Stimulated activated CD4-positive, alpha-beta T cell treated with anti-CD3 and anti-CD28 coated beads, Interleukin-2, amount 100 ng/mL, for 48 hours (primary cell): ENCODE measurements at places on chromosomes 3 and 15.

- DNase-seq = no peak
These were observed 95.8 kb upstream of the SLC25A36 start for GRCh38 chr3:140845882-140846281.

GRCh38 chr3:468172-468571 lies 271.6 kb downstream of the CHL1 start:
- no peak for DNase-seq

- no peak for DNase-seq
These were observed 185.7 kb upstream of the TBL1XR1 start for GRCh38 chr3:177382944-177383343.

GRCh38 chr3:39101022-39101689 lies 6.3 kb downstream of the GORASP1 start:
- DNase-seq = peak; percentile 39

GRCh38 chr3:5149306-5149880 lies 27.3 kb downstream of the ARL8B start:
- DNase-seq = no peak

DNA sequence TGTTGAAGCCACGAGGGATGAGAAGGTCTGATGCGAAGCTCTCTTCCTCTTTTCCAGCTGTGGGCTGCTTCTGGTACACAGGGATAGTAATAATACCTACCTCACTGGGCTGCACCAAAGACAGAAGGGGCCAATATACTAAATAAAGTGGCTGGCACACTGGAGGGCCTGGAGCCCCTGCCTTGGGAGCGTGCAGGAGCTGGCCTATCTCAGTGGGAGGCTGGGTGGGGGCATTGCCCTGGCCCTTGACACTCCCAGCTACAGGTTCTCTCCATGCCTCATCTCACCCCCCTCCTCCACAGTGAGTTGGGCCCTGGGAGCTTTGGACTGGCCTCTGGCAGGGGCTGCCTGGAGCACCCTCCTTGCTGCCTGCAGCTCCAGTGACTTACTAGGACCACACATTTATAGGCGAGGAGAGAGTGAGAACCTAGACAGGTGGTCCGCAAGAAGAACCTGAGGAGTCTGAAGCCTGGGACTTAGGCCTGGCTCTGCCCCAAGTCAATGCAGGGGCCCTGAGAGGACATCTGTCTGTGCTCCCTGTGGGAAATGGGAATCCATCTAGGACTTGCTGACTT lies 1.6 kb downstream of the NOX5 start:
- no peak for DNase-seq

DNA sequence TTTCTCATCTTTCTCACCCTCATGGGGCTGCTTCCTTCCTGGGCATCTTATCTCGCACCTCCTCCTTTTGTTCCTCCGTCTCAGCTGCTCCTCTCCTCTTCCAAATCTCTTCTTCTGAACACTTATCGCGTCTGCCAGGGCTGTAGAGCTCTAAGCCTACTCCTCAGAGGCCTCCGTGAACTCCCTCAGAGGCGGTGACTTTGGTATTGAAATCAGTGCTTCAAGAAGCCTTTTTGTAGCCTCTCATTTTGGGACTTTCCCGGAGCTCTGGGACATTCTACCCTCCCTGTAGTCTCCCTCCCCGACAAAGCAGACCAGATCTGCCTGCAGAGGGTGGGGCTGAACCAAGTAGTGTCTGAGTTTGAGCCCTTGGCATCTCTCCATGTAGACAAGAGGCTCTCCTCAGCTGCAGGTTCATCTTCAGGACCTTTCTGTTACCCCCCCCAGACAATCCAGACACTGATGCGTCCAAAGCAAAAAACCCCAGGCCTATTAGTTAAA lies 17.5 kb upstream of the CPNE9 start:
- no peak for DNase-seq

DNA sequence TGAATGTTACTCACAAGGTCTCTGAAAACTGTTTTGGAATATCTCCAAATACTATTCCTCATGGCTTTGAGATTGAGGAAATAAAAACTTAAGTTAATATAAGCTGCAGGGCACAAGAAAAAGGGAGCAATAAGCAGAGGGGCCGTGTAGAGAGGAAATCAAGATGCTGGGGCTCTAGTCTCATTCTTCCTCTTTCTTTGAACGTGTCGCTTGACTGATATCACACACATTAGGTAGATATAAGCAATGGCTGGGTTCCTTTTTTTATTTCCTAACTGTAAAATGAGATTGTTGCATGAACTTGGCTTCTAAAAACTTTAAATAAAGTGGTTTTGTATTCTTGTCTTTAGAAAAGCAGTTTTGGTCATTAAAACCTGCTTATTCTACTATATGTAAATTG lies 326.7 kb upstream of the ROPN1 start:
- no peak for DNase-seq

- no peak for DNase-seq
These were observed 360.2 kb downstream of the EPHB1 start for GRCh38 chr3:135155228-135155627.

GRCh38 chr3:100113723-100114412 lies 433 bp downstream of the FILIP1L start:
- no peak for DNase-seq

- DNase-seq = no peak
These were observed 20.3 kb downstream of the C3orf33 start for GRCh38 chr3:155785662-155786295.

DNA sequence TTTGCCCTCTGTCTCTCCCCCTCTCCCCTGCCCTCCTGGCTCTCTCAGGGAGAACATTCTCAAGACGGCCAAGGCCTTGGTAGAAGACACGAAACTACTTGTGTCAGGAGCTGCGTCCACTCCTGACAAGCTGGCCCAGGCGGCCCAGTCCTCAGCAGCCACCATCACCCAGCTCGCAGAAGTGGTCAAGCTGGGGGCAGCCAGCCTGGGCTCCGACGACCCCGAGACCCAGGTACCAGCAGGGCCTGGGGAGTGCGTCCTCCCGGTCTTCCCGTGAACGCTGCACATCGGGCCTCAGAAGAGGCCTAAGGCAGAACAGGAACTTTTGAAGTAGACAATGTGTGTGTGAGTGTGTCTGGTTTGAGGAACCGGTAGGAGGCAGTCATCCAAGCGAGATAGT lies 245.4 kb upstream of the TPM1 start:
- no peak for DNase-seq

DNA sequence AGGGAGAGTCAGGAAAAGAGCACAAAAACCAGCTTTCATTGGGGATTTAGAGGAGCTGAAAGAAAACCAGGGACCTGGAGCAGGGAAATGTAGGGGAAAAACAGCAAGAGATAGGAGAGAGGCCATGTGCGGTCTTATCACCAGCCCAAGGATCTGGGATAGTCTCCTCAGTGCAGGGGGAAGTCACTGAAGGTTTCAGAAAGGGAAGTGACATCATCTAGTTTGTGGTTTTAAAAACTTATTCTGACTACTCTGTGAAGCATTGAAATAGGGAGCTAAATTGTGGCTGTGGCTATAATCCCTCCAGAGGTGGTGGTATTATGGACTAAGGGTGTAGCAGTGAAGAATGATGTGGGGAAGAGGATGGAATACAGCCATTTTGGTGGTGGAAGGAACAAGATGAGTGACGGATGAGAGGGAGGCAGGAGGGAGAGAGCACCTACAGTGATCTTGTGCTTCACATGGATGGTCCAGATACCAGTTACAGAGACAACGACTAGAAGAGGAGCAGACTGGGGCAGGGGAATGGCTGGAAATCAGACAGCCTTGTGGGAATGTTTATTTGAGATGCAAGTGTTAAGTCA lies 72.7 kb downstream of the HMG20A start:
- DNase-seq = no peak

DNA sequence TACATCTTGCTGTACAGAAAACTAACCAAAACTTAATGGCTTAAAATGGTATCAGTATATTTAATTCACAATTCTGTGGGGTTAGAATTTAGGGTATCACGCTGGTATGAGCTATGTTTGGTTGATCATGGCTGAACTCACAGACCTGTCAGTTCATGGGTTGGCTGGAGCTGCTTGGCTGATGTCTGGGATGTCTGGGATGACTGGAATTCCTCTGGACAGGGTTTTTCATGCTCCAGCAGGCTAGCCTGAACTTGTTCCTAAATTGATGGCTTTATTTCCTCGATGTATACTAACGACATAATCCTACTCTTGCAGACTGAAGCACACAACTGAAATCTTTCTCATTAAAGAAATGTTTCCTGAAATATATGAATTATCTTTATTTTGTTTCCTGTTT lies 338.9 kb upstream of the GBE1 start:
- no peak for DNase-seq

GRCh38 chr3:127545216-127545615 lies 45.3 kb downstream of the TPRA1 start:
- no peak for DNase-seq

GRCh38 chr15:79164465-79164864 lies 73.9 kb upstream of the RASGRF1 start:
- DNase-seq = no peak

- no peak for DNase-seq
These were observed 306.2 kb downstream of the FOXP1 start for GRCh38 chr3:71277341-71277740.

- DNase-seq = no peak
These were observed 589.4 kb downstream of the SI start for GRCh38 chr3:164488893-164489292.

GRCh38 chr3:150299201-150299600 lies 108.9 kb upstream of the TSC22D2 start:
- no peak for DNase-seq

GRCh38 chr3:14179114-14179465 lies 473 bp downstream of the LSM3 start:
- no peak for DNase-seq

GRCh38 chr3:53171064-53171418 lies 10.0 kb downstream of the PRKCD start:
- DNase-seq = no peak

GRCh38 chr15:29034593-29035335 lies 149.0 kb downstream of the APBA2 start:
- DNase-seq = no peak

- no peak for DNase-seq
These were observed 532.2 kb downstream of the NTRK3 start for GRCh38 chr15:87724330-87724729.

DNA sequence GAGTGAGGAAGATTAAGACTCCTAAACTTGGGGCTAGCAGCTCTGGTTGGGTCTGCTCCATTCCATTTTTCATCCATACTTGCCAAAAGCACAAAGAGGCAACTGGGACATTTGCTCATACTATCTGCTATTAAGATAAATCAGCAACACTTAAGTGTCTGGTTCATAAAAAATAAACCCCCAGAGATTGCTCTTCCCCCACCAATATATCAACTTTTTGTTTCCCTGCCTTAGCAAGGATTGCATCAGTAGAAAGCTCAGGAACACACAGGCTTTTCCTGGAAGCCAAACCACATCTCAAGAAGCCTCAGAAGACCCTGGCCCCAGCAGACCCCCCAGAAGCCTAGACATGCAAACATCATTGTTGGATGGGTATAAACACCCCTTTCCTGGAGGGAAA lies 232.4 kb upstream of the WNT5A start:
- no peak for DNase-seq

DNA sequence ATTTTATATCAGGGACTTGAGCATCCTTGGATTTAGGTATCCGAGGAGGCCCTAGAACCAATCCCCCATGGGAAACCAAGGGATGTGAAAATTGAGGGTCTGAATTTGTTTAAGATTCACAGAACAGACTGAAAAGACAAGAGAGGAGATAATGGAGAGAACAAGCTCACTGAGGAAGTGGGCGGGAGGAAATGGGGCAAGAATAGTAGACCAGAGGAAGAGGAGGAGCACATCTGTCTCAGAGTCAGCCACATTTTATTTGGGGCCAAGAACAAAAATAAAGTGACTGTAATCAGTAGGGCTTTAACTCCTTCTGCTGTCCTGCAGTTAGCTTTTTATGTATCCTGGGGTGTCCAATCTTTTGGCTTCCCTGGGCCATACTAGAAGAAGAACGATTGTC lies 63.8 kb downstream of the BLM start:
- no peak for DNase-seq

- no peak for DNase-seq
These were observed 87.3 kb downstream of the FBN1 start for GRCh38 chr15:48558226-48558625.

- DNase-seq = no peak
These were observed 24.7 kb downstream of the PLA2G4D start for GRCh38 chr15:42069496-42070278.

DNA sequence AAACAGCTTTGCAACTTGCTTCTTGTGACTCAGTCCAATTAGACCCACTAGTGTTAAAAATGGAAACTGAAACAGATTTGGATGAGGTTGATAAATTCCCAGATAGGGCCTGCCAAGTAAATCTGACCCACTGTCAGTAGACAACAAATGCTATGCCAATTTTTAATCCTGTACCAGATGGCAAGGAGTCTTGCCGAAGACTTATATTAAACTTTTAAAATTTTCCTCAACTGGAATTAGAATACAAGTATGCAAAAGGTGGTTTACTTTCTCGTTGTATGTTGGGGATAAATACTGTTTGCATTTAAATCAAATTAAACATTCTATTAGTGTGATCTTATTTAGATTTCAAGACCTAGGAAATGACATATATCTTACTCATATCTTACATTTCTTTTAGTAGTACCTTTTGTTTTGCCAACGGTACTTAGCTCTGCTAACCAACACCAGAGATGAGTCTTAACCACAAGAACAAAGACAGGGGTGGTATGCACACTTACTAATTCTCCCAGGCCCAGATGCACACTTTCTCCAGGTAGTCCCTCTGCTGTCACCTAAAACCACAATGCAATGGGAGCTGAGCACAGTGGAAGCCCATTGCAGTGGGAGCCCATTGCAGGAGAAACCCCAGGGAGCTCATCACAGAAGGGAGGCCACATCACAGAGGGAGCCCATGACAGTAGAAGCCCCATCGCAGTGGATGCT lies 77.8 kb downstream of the WWTR1 start:
- no peak for DNase-seq

- no peak for DNase-seq
These were observed 1015.7 kb downstream of the TUSC7 start for GRCh38 chr3:117725314-117725713.

DNA sequence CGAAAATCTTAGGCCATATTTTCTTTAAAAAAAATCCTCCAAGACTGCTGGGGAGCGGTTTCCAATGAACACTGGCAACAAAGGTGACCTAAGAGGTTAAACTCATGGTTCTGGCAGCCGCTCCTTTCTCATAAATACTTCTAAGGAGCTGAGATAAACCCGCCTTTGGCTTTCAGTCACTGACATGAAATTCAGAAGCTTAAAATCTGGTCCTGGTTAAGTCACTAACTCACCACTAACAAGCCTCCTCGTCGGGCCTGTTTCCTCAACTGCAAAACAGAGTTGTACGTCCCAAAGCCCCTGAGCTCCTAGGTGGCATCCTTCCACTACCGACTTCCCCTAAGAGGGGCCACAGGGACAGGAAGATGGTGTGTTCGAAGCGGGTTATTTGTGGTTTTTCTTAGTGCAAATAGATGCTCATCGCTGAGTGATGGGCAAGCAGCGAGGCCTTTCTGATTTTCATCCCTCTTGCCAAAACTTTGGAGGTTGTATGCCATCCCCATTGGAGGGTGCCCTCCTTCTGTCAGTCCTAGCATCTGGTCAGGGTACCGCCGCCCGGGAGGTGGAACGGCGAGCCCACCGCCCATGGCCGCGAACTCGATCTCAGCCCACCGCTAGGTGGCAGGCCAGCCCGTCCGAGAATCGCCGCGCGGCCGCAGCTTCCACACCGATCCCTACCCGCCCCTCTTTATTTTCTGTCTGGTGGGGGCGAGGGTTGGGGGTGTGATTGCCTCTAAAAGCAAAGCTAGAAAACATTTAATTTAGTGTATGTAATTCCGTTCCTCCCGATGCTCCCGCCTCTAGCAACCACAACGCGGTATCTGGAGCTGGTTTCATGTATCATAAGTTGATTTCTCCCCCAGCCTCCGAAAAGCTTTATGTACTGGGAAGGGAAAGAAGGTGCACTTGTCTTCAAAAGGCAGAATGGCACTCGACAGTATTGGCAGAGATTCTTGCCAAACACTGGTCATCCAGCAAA lies 4.6 kb downstream of the BCL6 start:
- DNase-seq = peak; percentile 61

- DNase-seq = no peak
These were observed 1.0 kb downstream of the USP8 start for GRCh38 chr15:50425219-50425618.
